HepG2 (cell line): ENCODE measurements at places on chromosomes 5 and 9.

DNA sequence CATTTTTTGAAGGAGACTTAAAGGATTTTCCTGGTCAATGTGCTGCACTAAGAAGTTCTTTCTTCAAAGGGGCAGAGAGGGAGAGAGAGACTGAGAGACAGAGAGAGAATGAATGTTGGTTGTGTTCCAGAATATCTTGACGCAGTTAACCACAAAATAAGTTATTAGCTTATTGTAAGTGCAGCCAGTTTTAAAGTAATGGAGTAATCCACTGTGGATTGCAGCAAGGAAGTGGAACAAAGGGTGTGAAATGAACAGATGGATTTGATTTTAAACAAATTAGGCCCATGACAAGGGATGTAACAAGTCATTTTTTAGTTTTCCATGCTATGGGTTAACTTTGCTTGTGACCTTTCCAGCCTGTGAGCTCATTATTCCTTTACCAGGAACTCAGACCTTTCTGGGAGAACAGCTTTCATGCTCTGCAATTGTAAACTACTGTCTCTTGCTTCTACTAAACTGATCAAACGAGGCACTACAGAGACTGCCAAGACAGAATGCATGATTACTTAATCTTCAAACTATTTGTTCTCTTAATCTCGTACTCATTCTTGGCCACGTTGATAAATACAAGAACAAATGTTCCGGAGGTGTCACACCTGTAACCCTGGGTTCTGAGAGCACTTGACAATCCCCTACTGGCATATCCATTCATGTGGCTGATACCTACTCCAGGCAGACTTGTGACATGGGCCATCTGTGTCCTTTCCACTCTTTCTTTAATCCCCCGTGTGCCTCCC is 131.1 kb downstream of the TLE1 start:
- no peak for DNase-seq

DNA sequence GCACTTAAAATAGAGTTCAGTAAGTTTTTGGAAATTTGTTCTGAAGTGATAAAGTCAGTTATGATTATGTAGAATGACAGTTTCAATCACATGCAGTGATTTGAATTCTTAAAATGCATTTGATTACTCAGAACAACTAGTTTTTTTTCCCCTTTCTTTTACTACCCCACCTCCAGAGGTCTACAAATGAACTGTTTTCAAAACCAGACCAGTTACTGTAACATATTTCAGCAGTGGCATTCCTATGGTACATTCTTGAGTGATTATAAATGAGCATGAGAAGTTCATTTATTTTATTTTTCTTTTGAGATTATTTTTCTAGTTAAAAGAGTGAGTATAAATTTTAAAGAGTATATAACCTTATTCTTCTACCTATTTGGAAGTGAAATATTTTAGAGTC is 71.6 kb downstream of the NNT start:
- no peak for DNase-seq

GRCh38 chr5:154793599-154794524 is 38.7 kb downstream of the LARP1 start:
- no peak for DNase-seq

- no peak for DNase-seq
Observed at GRCh38 chr9:85421641-85422040, 320.1 kb downstream of the AGTPBP1 start.

- DNase-seq, result no peak
Observed at GRCh38 chr5:149011084-149011483, 51.8 kb downstream of the SH3TC2 start.

GRCh38 chr9:76716085-76716672 is 48.1 kb upstream of the PCA3 start:
- no peak for DNase-seq

GRCh38 chr9:34267660-34268059 is 61.4 kb downstream of the KIF24 start:
- no peak for DNase-seq

DNA sequence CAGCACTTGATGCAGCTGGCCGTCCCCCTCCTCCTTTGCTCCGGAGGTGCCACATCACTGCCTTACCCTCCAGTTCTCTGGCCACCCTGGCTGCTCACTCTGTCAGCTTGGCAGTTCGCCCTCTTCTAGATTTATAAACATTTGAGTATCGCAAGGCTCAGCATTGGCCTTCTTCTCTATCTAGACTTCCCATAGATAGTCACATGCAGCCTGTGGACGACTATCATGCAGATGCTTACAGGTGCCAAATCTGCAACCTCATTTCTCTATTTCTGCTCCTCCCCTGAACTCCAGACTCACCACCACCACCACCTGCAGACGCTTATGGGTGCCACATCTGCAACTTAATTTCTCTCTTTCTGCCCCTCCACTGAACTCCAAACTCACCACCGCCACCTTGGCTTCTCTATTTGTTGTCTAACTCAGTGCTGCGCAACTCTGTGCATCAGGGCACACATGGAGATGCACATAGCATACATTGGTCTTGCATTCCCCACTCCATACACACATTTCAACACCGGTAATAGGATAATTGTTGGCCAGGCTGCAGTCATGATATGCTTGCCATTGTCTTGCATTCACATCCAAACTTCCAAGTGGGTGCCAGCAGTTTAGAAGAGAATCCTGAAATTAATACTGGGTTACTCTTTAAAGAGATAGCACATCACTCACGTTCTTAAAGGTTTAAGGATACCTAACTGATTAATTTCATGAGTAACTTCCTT is 1.9 kb upstream of the DAP start:
- DNase-seq, result no peak

GRCh38 chr9:16521868-16522411 is 348.5 kb downstream of the BNC2 start:
- no peak for DNase-seq

DNA sequence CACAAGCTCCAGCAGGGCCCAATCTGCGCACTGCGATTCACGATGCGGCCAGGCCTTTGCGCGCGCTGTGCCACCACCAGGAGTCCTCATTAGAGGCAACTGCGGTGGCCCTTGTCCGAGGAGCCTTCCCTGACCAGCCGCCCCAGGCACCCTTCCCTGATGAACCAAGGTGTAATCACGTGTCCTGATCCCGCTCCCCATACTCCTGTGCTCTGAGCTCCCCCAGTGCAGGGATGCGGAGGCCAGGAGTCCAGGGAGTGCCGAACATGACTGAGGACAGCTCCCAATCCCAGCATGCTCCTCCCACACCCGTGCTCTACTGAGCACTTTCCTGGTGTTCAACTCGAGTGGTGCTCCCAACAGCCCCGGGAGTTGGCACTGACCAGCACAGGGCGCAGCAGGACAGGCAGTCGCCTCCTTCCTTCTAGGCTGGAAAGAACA is 134.8 kb downstream of the ZNF354C start:
- no peak for DNase-seq

DNA sequence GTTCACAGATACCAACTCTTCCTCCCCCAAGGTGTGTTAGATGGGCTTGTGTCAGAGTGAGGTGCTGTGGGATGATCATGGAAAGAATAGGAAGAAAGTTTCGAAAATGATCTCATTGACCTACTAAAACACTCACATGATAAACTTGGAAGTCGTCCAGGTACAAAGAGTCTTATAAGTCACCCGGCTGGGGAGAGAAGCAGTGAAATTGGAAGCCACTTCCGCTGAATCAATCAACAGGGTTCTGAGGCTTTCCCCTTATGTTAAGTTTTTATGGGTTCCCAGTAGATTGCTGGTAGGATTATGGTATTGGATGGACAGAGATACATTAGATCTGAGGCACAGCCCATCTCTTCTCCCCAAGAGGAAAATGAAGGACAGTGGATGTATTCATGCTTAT is 218.8 kb upstream of the MSX2 start:
- DNase-seq, result no peak

DNA sequence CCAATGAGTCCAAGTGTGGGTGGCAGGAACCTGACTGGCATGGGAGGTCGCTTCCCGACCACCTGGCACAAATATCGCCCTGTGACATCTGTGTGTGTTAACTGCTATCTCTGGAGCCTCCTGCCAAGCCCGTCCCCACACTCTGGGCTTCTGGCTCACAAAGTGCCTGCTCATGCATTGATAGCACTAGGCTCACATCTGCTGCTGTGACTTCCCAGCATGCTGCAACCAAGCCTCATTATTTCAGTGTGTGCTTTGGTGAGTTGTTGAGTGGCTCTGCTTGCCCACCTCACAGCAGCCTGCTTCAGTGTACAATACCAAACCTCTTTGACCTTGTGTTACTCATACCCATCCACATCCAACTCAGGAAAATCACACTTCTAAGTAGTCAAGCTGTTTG is 139.8 kb downstream of the APBA1 start:
- DNase-seq, result no peak

- no peak for DNase-seq
Observed at GRCh38 chr5:4551034-4551433, 589.1 kb upstream of the ADAMTS16 start.

- no peak for DNase-seq
Observed at GRCh38 chr5:126004636-126005035, 418.6 kb upstream of the GRAMD2B start.

GRCh38 chr5:158776681-158777080 is 323.0 kb downstream of the EBF1 start:
- no peak for DNase-seq

- DNase-seq, result no peak
Observed at GRCh38 chr5:111942661-111943401, 185.8 kb upstream of the NREP start.

DNA sequence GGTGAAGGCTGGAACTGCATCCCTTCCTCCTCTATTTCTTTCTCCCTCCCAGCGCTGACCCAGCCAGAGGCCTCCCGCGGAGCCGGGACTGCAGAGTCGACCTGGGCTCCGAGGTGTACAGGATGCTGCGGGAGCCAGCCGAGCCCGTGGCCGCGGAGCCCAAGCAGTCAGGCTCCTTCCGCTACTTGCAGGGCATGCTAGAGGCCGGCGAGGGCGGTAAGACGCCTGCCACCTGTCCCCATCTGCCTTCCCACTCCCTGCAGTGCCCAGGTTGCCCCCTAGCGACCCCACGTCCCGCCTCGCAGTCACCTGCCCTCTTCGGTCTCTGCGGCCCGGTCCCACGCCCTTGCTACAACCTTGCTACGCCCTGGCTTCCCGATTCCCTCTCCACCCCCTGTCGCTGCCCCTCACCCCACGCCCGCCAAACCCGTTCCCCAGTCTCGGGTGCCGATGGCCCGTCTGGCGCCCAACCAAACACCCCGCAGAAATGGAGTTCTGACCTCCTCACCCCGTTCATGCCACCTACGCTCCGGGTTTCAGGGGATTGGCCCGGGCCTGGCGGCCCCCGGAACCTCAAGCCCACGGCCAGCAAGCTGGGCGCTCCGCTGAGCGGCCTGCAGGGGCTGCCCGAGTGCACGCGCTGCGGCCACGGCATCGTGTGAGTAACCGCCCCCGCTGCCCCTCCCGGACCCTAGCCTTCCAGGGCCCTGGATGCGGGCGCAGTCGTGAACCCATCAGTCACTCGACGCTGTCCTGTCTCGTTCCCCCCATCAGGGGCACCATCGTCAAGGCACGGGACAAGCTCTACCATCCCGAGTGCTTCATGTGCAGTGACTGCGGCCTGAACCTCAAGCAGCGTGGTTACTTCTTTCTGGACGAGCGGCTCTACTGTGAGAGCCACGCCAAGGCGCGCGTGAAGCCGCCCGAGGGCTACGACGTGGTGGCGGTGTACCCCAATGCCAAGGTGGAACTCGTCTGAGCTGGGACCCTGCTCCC is 14.1 kb downstream of the PDLIM4 start:
- DNase-seq, result no peak

DNA sequence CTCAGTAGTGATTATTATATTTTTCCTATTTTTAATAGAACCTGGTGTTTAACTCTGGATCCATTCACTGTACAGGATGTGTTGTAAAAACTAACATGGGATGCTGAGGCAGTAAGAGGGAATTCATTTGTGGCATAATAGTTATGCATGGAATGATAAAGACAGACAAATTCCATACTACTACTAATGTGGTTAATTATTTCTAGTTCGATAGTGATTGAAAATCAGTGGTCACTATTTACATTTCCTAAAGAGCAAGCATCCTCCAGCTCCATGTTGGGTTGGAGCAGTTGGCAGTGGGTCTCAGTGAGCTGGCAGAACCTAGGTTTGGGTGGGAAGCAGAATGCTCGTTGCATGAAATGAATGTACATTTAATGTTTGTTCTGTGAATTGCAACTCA is 122.6 kb downstream of the SAXO1 start:
- no peak for DNase-seq

GRCh38 chr9:20844916-20845315 is 160.9 kb downstream of the FOCAD start:
- no peak for DNase-seq

- no peak for DNase-seq
Observed at GRCh38 chr9:106620866-106621265, 242.1 kb upstream of the ZNF462 start.

DNA sequence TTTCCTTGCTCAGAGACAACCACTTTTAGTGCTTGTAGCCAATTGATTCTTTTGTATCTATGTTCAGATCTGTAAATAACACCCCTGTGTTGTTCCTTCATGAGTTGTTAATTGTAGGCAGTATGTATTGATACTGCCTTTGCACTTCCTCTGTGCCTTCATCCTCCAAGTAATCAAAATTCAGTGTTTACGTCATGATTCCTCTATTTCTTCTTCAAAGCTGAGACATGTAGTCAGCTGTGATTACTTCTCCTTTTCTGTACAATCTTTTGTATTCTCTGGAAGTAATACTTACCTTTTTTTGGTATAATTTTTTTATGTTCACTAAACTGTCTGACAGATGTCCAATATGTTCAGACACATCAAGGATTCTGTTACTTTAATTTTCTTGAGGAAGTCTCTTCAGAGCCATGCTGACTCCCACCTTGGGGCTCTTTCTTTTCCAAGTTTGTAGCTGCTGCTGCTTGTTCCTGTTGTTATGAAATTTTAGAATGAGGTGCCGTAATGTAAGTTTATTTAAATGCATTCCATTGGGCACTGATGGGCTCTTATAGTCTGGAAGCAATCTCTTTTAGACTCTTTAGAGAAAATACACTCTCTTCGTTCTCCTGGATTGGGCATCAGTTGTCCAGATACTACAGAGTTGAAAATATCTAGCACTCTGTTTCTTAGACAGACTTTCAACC is 30.5 kb upstream of the LRRC70 start:
- DNase-seq, result no peak
